GM23248 (cell line): ENCODE measurements at places on chromosomes 12 and 14. TPM values are rescaled to one million over a fixed set of nuclear protein-coding genes. Genes with fewer than 3 reads are reported as not detected.

Gene DPY19L2
- total RNA-seq = 0.43 TPM in 1 of 2 replicates, not detected in the other

Gene PSME2
- total RNA-seq = 38.3 and 41.4 TPM in 2 replicates

Gene COQ6
- total RNA-seq = 21.4 and 48.0 TPM in 2 replicates

GRCh38 chr12:126389220-126389841 lies 1324.1 kb downstream of the AACS start:
- DNase-seq = peak; percentile 8

DNA sequence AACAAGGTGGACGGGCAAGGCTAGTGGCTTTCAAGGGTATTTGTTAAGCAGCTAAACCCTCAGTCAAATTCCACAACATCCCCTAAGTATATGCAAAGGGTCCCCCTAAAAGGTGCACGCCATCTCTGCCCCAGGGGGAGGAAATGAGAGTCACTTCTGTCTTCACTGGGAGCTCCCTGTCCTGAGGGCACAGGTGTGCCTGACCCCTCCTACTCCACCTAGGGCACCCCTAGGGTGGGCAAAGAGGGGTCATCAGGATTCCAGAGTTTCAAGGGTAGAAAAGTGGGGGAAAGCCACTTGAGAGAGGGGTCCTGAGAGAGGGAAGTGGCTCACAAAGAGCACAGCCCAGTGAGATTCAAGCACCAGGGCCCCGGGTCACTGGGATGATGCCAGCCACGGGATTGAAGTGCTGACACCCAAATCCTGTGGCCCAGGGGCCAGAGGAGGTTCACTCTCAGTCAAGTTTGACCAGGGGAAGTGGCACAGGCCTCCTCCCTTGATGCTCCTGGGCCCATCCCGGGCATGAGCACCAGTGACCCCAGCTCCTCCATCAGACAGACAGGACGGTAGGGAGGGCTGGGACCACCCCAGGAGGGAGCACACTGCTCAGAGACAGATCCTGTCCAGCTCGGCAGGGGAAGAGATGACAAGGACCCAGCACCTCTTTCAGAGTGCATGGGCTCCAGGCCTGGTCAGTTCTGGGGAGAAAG lies 82.3 kb upstream of the BCL11B start:
- DNase-seq = no peak

DNA sequence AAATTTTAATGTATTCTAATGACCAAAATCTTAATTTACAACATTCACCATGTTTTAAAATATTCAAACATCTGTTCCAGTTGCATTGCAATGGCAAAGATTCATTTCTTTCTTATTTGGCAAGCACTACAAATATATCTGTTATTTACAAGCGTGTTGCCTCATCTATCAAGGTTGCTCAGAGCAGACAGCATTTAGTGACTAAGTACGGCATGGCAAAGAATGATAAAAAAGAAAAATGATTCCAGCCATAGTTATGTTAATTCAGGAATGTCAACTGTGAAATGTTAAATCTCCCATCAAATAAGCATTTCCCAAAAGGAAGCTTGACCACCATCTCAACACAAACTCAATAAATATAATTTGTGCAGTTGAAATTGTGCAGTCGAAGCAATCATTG lies 312.1 kb downstream of the SEC23A start:
- peak; percentile 27 for DNase-seq

- DNase-seq = no peak
Observed at GRCh38 chr12:223841-224240, 9.9 kb upstream of the SLC6A12 start.

DNA sequence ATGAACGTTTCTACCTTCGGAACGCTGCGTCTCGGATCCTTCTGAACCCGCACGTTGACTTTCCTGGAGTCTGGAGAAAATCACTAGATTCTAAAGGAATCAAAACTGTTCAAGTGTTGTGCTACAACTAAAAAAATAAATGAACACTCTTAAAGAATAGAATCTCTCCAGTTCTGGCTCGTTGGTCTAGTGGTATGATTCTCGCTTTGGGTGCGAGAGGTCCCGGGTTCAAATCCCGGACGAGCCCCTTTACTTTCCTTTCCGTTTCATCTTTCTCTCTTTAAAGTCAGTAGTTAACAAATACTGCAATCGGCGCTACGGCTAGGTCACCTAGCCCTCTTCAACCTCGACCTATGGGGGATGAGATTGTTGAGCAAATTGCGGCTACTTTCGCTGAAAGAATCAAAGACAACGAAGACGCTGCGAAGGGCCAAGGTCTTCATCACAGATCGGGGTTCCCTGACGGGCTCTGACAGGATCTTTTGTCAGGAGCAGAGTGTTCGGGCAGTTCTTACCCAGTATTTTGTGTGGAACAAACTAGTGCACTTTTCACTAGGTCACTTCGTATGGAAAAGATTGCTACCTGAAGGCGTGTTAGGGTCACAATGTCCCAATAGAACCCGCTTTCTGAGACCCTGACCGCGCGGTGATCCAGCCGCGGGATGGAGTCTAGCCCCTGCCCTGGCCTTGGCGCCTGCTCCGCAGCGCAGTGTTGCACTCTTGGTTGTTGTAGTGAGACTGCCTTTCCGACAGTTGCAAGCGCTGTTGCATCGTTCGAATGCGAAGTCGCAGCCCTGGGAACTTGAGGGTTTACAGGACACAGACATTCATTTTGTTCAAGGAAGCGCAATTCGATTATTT lies 8.4 kb downstream of the OR6S1 start:
- peak; percentile 83 for DNase-seq

DNA sequence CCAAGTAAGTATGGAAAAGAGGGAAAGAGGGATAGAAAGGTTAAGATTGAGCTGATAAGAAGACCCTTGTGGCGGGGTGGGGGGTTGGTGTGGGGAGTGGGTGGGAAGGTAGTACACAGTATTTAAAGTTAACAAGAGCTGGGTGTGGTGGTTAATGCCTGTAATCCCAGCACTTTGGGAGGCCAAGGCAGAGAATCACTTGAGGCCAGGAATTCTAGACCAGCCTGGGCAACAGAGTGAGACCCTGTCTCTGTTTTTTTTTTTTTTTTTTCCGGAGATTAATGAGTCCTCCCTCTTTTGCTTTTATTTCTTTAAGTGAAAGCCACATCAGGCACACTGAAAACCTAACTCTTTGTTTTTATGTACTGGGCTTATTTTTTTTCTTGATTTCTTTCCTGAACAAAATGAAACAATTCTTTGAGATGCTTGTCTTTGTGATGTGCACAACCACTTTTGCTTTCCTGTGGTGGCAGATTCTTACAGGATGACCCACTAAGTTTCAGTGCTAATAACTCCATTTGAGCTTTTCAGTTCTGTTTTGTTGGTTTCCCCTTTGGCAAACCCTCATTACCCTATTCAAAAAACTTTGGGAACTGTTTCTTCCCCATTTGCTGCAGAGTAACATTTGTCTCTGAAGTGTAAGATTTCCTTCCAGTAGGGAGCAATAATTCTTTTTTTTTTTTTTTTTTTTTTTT lies 54.8 kb downstream of the WNK1 start:
- DNase-seq = peak; percentile 24

DNA sequence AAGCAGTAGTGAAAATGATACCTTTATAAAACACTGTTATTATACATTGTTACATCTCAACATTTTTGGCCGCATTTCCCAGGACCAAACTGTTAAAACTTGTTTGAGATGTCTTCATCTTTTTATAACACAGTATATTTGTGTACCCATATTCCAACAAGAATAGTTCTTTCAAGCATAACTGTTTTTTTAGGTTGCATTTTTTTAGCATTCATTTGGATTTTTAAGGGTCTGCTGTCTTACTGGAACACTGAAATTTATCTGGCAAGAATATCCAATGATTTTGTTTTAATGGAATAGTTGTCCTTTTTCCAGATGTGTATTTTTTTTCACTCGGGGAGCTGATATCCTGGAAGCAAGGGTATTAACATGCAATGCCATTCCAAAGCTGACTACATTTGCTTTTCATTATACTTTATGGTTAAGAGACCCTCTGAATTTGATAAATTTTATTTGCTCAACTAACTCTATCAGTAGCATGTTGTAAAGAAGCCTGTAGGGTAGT lies 8.9 kb upstream of the NAV3 start:
- no peak for DNase-seq
